ENCODE measurements at places on chromosomes 5 and 9.

GRCh38 chr5:10663489-10664179, 97.4 kb downstream of the DAP start:
- no peak for DNase-seq

- no peak for DNase-seq
Observed at GRCh38 chr9:5767968-5768932, 64.7 kb downstream of the ERMP1 start.

DNA sequence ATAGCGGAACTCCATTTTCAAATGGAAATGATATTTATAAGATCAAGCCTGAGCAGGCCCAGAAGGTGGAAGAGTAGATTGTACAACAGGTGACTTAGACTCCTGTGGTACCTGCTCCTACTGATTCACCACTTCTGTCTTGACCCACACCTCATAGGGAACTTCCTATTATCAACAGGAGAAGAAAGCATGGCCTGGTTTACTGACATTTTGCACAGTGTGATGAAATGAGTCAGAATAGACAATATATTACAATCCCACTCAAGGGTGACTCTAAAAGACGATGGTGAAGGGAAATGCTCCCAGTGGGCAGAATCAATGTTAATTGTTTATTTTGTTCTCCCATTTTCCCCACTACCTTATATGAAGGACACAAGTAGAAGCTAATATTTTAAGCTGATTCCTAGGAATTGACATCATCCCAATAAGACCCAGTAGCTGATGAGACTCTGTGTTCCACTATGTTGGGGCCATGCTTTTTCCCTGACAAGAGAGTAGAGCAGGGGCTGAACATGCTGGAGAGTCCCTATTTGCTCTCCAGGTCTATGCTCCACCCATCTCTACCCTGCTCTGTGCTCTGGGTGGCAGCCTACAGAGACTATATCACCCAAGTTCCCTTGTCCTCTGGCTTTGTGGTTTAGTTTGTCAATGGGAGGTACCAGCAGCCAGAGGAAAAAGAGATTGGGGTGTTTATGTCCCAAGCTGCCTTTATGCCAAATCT, 163.4 kb upstream of the FSTL4 start:
- DNase-seq, result no peak

- DNase-seq, result no peak
Observed at GRCh38 chr5:124285733-124286132, 460.7 kb downstream of the ZNF608 start.

DNA sequence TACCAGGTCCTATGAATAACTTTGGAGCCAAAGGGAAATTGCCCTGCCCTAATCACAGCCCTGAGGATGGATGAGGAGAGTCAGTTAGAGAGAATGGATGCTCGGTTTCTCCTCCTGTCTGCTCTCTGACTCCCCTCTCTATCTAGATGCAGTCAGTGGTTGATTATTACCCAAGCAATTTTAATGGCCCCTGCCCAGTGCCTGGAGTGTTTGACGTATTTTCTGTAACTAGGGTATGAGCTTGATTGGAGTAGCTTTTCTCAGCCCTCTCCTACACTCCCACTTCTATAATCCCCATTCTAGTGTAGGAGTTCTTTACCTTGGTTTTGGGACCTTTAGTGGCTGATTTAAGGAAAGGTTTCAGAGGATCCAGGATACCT, 60.4 kb downstream of the DOCK2 start:
- no peak for DNase-seq

- DNase-seq, result no peak
Observed at GRCh38 chr5:42598311-42598710, 158.3 kb upstream of the CCDC152 start.

DNA sequence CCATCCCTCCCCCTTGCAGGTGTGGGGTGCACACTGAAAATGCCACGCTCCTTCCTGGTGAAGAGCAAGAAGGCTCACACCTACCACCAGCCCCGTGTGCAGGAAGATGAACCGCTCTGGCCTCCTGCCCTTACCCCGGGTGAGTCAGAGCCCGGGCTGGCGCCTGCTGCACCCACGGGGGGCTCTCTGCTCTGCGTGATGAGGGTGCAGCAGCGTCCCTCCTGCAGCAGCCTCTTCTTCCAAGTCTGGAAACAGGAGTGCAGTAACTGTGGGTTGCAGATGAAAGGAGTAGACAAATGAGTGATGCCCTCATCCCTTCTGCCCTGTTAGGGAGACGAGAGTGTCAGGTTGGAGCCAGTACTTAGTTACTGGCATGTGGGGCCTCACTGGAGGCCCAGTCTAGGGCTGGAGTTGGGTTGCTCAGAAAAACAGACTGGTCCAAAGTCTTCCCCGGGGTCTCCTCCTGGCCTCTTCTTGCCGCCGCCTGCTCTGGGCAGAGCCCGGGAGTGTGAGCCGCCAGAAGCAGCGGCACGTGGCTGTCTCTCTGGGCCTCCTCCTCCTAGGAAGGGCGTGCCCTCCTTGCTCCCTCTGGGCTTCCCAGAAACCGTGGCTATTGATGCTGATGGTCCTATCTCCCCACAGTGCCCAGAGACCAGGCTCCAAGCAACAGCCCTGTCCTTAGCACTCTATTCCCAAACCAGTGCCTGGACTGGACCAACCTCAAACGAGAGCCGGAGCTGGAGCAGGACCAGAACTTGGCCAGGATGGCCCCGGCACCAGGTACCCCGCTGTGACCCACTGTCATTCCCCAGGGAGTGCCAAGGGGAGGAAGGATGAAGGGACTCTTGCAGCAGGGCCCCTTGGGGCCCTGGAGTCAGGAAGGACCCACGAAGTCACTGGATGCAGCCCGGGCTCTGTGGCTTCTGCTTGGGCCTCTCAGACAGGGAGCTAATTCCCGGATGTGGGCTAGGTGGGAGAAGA, 8.4 kb downstream of the GFI1B start:
- no peak for DNase-seq

DNA sequence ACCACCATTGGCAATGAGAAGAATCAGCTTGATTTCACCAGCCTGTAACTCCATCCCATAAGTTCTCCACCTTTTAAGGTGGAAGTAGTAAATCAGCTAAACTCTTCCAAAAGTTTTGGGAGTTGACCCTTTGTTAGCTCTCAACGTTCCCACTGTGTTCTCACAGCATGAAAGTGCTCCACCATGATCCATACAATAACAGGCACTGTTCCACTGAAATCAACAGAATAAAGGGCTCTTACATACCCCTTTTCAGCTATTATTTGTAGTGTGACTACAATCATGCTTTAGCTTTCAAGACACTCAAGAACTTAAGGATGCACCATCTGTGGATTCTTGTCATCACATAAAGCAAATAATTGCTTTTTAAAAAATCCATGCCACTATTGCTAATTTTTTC, 81.6 kb downstream of the PPP2R2B start:
- no peak for DNase-seq

DNA sequence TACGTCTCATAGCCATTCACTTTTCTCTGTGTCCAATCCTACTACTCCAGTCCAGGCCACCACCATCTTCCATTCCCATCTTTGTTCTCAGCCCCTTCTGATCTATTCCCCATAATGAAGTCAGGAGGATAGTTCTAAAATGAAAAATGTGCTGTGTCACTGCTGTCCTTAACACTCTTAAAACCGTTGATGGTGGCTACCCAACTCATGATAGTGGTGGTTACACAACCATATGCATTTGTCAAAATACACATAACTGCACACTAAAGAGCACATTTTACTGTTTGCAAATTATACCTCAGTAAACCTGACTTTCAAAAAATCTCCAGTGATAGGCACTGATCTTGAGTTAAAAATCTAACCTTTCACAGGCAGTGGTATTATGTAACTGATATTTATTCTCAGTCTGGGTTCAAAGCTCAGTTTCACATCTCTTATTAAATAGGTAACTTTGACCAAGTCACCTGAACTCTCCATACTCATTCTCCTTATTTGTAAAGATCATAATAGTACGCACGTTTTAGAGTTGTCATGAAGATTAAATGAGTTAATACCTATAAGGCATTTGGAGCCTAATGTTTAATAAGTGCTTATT, 24.6 kb upstream of the ADRB2 start:
- no peak for DNase-seq

GRCh38 chr5:126234563-126235195, 188.5 kb upstream of the GRAMD2B start:
- DNase-seq, result no peak

DNA sequence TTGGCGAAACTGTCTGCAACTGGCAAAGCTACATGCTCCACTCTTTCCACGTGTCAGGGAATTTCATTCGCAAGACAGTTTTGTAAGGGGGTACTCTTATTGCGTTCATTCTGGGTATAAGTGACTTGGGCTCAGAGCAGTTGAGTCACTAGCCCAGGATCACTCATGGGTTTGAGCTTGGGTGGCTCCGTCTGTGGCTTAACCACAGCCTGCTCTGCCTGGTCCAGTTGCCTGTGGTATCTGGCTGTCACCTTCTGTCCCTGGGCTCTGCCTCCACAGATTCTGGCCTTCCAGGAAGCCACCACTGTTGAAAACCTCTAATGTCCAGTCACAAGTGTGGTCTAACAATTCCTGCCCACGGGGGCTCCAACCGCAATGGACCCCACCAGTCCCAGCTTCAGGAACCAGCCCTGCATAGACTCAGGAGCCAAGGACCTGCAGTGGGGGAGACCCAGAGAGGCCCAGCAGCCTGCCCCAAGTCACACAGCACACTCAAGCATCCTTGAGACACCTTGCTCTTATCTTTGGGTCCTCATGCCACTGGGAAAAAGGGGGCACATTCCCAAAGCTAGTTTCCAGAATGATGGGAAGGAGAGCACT, 10.4 kb downstream of the KIF12 start:
- no peak for DNase-seq

Data from hematopoietic multipotent progenitor cell (in vitro differentiated cells).